ENCODE measurements at places on chromosomes 16 and 17. TPM values are rescaled to one million over a fixed set of nuclear protein-coding genes. Genes with fewer than 3 reads are reported as not detected.

The C16orf46 gene
- 0.25 TPM for total RNA-seq

The NHLRC4 gene
- total RNA-seq = 2.0 TPM

The C16orf74 gene
- 26.5 TPM for total RNA-seq

The HSD17B1 gene
- total RNA-seq = 2.3 TPM

The ZFHX3 gene
- total RNA-seq = 3.3 TPM

The HSD17B2 gene
- total RNA-seq = not detected

The UMOD gene
- total RNA-seq = not detected

The CHAD gene
- total RNA-seq = not detected

The GLYR1 gene
- 62.0 TPM for total RNA-seq

The MRPS7 gene
- total RNA-seq = 44.0 TPM

The HSD11B2 gene
- not detected for total RNA-seq

The OR3A1 gene
- not detected for total RNA-seq

The EVI2B gene
- total RNA-seq = not detected

The CDRT15L2 gene
- not detected for total RNA-seq

The CD300A gene
- total RNA-seq = not detected

The C16orf96 gene
- not detected for total RNA-seq

The NT5M gene
- 2.2 TPM for total RNA-seq

The ITGAL gene
- not detected for total RNA-seq

The CYBA gene
- total RNA-seq = 211 TPM

The AATK gene
- total RNA-seq = 0.11 TPM

The PDILT gene
- not detected for total RNA-seq

The DUS1L gene
- total RNA-seq = 85.4 TPM

The MYH13 gene
- total RNA-seq = not detected

The C16orf92 gene
- total RNA-seq = not detected

The IL17C gene
- not detected for total RNA-seq

The EPN3 gene
- not detected for total RNA-seq

The AIPL1 gene
- total RNA-seq = not detected

The EVPLL gene
- not detected for total RNA-seq

The CACNG1 gene
- not detected for total RNA-seq

The HOXB4 gene
- 1.00 TPM for total RNA-seq

The GP1BA gene
- total RNA-seq = not detected

The CBLN1 gene
- not detected for total RNA-seq

The FNDC8 gene
- not detected for total RNA-seq

The SYNGR3 gene
- total RNA-seq = 6.1 TPM

The ACAP1 gene
- total RNA-seq = 2.4 TPM

The YPEL3 gene
- total RNA-seq = 5.5 TPM

The MYOCD gene
- 0.11 TPM for total RNA-seq

The CLCN7 gene
- total RNA-seq = 64.7 TPM

The ZNF750 gene
- not detected for total RNA-seq

The SERPINF2 gene
- under 0.01 TPM for total RNA-seq

The CLEC19A gene
- total RNA-seq = not detected

All from uterine smooth muscle cell (primary cell).